ENCODE measurements at places on chromosomes 5 and 9.

- no peak for DNase-seq
Observed at GRCh38 chr5:178839319-178839704, 20.4 kb upstream of the ZNF354B start.

DNA sequence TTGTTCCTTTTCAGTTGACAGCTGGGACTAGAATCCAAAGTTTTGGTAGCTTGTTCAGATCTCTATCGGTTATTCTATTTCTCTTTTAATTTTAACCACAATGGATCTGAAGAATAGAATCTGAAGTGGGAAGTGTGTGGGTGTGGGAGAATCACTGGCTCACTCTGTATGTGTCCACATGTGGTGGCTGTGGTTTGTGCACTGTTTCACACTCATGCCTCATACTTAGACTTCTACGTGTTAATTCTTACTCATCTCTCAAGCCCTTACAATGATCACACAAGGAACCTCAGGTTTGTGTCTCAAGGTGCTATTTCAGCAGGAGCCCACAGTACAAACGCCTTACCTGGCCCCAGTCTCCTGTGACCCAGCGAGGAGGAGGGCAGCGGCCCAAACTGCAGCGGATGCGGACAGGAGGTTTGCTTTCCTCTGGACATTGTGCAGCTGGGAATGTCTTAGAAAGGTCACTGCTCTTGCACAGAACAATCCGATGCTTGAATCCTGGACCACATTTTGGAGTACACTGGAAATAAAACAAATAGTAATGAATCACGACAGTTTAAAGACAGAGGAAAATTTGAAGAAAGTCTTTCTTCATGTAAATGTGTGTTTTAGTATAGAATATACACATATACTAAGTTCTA, 309.1 kb downstream of the ADAMTS6 start:
- no peak for DNase-seq

DNA sequence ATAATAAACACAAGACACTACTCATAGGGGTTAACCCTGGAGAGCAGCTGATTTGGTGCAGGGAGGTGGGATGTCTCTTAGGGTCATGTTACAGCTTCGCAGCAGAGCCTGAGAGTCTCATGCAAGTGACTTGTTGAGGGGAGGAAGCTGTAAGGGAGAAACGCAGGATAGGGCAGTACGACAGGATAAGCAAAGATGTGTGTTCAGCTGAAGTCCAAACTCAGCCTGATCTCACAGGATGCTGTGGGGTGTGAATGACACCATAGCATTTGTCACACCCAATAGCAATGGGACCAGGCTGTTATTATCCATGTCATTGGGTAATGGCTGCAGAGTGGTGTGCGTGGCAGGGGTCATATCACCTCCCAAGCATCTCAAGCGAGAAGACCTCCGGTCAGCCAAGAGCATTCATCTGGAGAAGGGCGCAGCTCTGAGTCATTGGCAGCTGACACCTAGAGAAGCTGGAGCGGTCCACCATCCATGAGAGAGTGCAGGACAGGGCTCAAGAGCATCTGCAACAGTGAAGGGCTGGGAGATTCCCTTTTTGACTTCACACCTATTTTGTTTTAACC, 49.2 kb upstream of the RPL26L1 start:
- no peak for DNase-seq

DNA sequence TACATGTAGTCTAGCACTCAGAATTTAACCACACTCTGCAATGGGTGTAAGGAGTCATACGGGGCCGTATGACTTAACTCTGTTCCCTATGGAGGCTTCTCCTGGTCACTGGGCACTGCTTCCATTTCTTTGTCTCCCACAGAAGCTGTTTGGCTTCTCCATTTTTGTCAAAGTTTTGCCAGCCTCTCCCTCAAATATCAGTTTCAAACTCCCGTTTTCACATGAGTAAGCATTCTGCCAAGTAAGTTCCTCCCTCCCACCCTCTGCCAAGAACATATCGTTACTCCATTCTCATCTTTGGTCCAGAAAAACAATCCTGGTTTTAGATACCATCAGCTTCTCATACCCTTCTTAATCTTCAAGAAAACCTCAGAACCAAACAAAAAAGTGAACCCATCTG, 6.1 kb downstream of the AFAP1L1 start:
- DNase-seq = no peak

DNA sequence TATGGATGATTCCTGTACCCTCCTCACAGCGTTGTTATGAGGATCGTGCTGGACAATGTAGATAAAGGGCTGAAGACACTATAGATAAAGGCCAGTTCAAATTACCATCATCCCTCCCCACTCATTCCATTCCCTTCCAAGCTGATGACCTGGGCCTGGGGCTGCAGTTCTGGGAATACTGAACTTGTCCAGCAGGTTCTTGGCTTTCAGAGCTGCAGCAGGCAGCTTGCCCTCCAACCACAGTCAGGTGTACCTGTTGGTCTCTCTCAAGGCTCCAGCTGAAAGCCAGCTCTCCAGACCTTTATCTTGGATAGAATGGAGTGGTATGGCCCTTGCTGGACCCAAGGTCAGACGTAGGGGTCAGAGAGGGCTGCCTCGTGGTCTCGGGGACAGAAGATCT, 92.5 kb downstream of the PCDH1 start:
- DNase-seq = no peak

DNA sequence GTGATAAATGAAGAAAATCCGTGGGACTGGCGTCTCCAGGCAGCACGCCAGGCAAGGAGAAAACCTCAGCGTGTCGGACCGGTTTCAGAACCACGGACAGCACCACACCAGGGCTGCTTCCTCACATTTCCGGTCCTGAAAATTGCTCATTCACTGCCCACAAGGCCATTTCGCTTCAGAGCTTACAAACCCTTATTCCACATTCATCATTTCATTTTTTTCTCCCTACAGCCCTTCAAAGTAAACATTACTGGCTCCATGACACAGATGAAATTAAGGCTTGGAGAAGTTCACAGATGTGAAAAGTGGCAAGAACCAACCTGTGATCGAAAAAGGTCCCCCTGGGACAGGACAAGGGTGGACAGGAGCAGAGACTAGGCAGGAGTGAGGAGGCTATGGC, 1.5 kb upstream of the GPRIN1 start:
- no peak for DNase-seq

- DNase-seq = no peak
Observed at GRCh38 chr5:78675956-78676730, 27.6 kb upstream of the LHFPL2 start.

DNA sequence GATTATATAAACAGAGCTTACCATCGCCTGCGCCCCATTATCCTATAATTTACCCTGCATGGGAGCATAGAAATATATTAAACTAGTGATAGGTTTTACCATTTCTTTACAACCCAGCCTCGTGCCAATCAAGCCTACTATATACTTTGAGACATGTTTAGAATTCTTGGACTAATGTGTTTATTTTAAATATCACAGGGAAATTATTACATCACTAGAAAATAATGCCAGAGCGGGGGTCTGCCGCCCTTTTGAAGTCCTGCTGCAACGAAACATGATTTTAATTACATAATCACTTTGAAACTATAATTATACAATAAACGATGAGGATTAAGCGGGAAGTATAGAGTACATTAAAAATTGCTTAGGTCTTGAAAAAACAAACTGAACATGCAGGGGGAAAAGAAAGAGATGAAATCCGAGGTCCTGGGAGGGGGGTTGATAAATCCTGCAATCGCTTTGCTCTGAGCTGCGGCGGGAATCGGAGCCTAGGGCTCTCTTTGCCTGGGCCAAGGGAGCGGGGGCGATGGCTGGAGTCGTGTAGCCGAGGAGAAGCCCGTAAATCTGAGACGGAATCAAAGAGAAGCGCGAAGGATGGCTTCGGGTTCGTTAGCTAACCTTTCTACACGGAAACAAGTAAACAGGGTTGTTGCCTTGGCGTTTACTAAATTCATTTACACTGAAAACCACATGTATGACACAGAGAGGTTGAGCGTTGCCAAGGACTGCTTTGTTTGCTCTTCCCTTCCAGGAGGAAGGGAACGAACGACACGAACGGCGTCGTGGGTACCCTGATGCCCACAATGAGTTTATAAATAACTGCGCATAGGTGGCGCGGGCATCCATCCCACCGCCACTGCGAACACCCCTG, 127.6 kb downstream of the TMEM174 start:
- DNase-seq = no peak

GRCh38 chr9:13143281-13143680, 136.2 kb downstream of the MPDZ start:
- no peak for DNase-seq

GRCh38 chr9:137366445-137366810, 56.5 kb downstream of the EXD3 start:
- no peak for DNase-seq

GRCh38 chr5:87007737-87008136, 259.9 kb upstream of the RASA1 start:
- no peak for DNase-seq

DNA sequence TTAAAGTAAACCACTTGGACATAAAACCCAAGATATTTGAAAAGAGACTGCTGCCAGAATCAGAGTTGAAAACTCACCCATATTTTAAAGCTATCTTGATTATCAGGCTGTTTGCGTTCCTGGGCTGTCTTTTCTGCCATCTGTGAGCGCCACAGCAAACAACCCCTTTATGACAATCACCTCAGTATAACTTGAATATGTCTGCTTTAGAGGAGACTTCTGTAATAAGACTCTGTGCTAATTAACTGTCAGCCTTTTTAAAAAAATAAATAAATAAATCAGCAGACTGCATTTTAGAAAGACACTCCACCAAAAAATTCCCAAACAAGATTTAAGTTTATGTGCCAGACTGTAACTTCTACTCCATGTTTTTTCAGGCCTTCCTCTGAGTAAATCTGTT, 375.7 kb upstream of the CCNH start:
- DNase-seq = no peak

GRCh38 chr9:126014726-126015125, 267.6 kb downstream of the PBX3 start:
- no peak for DNase-seq

GRCh38 chr5:83485842-83486241, 14.3 kb downstream of the VCAN start:
- no peak for DNase-seq

DNA sequence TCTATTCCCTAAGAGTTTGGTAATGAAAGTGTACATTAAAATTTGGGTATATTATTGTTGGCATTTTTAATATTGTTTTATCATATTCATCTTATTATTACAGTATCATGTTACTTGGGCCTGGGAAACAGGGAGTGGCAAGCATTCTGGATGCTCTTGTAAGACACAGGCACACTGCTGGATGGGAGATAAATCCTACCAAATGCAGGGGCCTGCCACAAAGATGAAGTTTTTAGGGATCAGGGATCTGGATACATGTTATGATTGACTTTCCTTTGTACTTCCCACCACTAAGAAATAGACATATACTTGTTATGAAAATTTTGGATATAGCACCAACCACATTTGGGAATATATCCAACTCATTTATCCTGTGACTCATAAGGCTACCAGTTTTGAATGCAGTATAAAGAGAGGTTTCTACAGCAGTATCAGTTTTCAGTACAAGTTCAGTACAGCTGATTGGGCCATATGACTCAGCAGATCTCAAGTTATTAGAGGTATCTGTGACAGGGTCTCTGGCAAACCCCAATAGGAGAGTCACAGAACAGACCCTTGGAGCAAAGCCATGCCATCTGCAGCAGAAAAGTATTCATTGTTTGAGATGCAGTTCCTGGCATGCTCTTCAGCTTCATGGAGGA, 360.1 kb downstream of the DMAC1 start:
- no peak for DNase-seq

GRCh38 chr5:128015978-128016377, 67.6 kb upstream of the SLC12A2 start:
- no peak for DNase-seq

DNA sequence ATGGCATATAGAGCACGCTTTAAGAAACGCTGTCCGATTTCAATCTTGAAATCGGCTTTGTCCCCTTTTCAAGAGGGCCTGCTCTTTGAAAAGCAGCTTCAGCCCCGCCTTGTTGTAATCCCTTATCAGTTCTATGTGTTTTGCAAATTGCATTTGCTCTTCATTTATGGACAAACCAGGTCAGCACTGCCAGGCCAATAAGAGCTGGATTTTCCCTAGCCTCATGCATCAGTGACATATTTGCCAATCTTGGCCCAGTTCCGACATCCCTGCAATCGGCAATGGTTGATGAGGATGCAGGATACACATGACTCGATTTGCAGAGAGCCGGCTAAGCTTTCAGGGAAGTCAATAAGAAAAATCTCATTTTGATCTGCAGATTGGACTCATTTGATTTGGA, 529.1 kb upstream of the CLINT1 start:
- no peak for DNase-seq

DNA sequence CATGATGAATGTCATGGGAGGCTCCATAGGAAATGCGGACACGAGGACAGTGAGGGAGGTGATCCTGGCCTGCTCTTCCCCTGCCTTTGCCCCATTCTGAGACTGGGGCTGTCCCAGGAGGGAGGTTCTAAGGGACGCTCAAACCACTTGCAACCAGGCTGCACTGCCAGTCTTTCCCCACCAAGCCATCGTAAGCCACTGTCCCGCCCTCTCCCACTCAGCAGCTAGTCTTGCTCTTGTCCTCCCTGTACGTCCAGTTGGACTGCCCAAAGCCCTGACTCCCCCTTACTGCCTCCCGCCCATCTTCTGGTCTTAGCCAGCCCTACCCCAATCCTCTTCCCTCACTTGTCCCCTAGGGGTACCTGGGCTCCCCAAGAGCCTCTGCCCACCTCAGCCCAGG, 115.7 kb downstream of the FSTL4 start:
- no peak for DNase-seq

- DNase-seq = no peak
Observed at GRCh38 chr5:33306758-33307157, 134.0 kb upstream of the TARS1 start.

GRCh38 chr5:97163360-97163764, 19.7 kb downstream of the RIOK2 start:
- no peak for DNase-seq

GRCh38 chr5:143714629-143715028, 97.3 kb upstream of the HMHB1 start:
- no peak for DNase-seq

DNA sequence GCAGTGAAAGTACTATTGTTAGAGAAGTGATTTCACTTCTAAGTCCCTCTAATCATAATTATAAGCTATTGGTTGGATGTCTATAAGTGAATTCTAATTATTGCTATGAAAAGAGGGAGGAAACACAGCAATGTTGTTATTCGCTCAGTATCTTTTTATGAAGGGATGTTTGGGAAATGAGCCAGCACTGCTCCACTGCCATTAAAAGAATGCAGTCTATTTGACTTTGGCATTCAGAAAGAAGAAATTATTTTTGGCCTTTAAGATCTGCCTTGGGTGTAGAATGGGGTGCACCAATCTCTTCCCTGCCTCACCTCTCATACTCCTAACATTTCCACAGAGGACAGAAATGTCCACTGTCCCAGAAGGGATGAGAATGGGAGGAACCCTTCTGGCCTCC, 332.0 kb downstream of the SPATA31D1 start:
- no peak for DNase-seq
